ENCODE measurements at places on chromosomes 4 and X. TPM values are rescaled to one million over a fixed set of nuclear protein-coding genes. Genes with fewer than 3 reads are reported as not detected.
A peak's percentile ranks its signal among the peaks of the same experiment; 100 is the strongest.

FRMPD4 gene
- polyA plus RNA-seq, result not detected

EGF gene
- not detected for polyA plus RNA-seq

DMD gene
- not detected for polyA plus RNA-seq

NLRP2B gene
- polyA plus RNA-seq, result not detected

AREG gene
- polyA plus RNA-seq, result 38.8 TPM

KLHL13 gene
- polyA plus RNA-seq, result 2.6 TPM

GSX2 gene
- polyA plus RNA-seq, result not detected

RHOH gene
- polyA plus RNA-seq, result 97.6 TPM

CFAP47 gene
- polyA plus RNA-seq, result not detected

AMBN gene
- polyA plus RNA-seq, result not detected

RRH gene
- polyA plus RNA-seq, result not detected

- DNase-seq, result no peak
- H3K27me3 ChIP-seq, result peaks cover 4% of the 10 kb centered on the region
- peaks cover 8% of the 10 kb centered on the region for H3K4me1 ChIP-seq
- H3K36me3 ChIP-seq, result no peaks in the 10 kb centered on the region
Observed at GRCh38 chrX:10172877-10173276, 16.1 kb downstream of the CLCN4 start.

GRCh38 chrX:148159796-148160195 is 178.7 kb downstream of the FMR1NB start:
- no peak overlapping the region for H3K27ac ChIP-seq
- no peaks in the 10 kb centered on the region for H3K36me3 ChIP-seq
- no peak for DNase-seq

GRCh38 chr4:70778888-70779422 is 57.2 kb downstream of the RUFY3 start:
- H3K27ac ChIP-seq, result no peak overlapping the region
- no peak for DNase-seq
- H3K36me3 ChIP-seq, result peaks cover 16% of the 10 kb centered on the region
- H3K4me1 ChIP-seq, result no peaks in the 10 kb centered on the region
- H3K27me3 ChIP-seq, result no peaks in the 10 kb centered on the region

- H3K4me3 ChIP-seq, result no peak overlapping the region
- peaks cover 2% of the 10 kb centered on the region for H3K27me3 ChIP-seq
- H3K4me1 ChIP-seq, result no peaks in the 10 kb centered on the region
- H3K27ac ChIP-seq, result no peak overlapping the region
- no peak for DNase-seq
Observed at GRCh38 chr4:107600436-107600835, 119.6 kb downstream of the PAPSS1 start.

- H3K4me3 ChIP-seq, result no peak overlapping the region
- no peak for DNase-seq
- H3K27me3 ChIP-seq, result peaks cover 5% of the 10 kb centered on the region
- H3K4me1 ChIP-seq, result no peaks in the 10 kb centered on the region
- H3K36me3 ChIP-seq, result no peaks in the 10 kb centered on the region
- no peak overlapping the region for H3K27ac ChIP-seq
Observed at GRCh38 chr4:7264694-7265093, 72.4 kb downstream of the SORCS2 start.

GRCh38 chrX:154380787-154381186 is 1.7 kb downstream of the EMD start:
- no peaks in the 10 kb centered on the region for H3K36me3 ChIP-seq
- peaks cover 14% of the 10 kb centered on the region for H3K27me3 ChIP-seq
- peaks cover 27% of the 10 kb centered on the region for H3K4me1 ChIP-seq
- peak overlapping the region; percentile 91 for H3K27ac ChIP-seq
- peak overlapping the region; percentile 82 for H3K4me3 ChIP-seq

DNA sequence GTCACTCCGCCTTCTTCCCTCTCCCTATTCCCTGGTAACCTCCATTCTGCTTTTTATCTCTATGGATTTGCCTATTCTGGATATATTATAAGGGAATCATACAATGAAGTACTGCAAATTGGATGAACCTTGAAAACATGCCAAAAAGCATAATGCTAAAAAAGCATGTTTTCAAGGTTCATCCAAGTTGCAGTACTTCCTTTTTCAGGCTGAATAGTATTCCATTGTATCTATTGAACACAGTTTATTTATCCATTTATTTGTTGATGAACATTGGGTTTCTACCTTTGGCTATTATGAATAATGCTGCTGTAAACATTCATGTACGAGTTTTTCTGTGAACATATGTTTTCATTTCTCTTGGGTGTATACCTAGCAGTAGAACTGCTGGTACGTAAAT is 9.2 kb downstream of the SAP30 start:
- no peaks in the 10 kb centered on the region for H3K4me1 ChIP-seq
- H3K36me3 ChIP-seq, result no peaks in the 10 kb centered on the region
- no peak for DNase-seq
- H3K27ac ChIP-seq, result no peak overlapping the region
- no peak overlapping the region for H3K4me3 ChIP-seq

GRCh38 chr4:107640197-107640596 is 79.8 kb downstream of the PAPSS1 start:
- H3K27ac ChIP-seq, result no peak overlapping the region
- no peaks in the 10 kb centered on the region for H3K4me1 ChIP-seq
- H3K4me3 ChIP-seq, result no peak overlapping the region
- no peaks in the 10 kb centered on the region for H3K27me3 ChIP-seq
- peaks cover 11% of the 10 kb centered on the region for H3K36me3 ChIP-seq

DNA sequence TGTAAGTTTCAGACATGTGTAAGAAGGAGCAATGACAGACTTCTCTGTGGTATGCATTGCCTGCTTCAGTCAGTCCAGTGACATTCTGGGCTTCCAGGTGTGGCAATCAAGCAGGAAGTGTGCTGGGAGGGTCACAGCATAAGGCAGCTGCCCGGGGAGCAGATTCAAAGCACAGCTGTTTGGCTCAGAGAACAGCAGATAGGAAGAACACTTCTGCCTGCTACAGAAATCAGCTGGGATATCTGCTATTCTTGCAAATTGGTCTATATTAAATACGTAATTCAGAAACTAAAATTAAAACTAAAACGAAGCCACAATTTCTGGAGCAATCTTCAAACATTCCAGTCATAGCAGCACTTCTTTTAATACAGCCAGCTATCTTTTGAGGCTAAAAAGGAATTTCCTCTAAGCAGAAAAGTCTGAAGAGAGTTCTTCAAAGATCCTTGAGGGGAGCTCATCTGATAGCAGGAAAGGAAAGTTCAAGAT is 47.5 kb upstream of the GALNT7 start:
- H3K4me1 ChIP-seq, result no peaks in the 10 kb centered on the region
- no peaks in the 10 kb centered on the region for H3K27me3 ChIP-seq
- DNase-seq, result no peak
- H3K4me3 ChIP-seq, result no peak overlapping the region

- H3K27me3 ChIP-seq, result peaks cover 6% of the 10 kb centered on the region
- H3K36me3 ChIP-seq, result no peaks in the 10 kb centered on the region
- H3K4me1 ChIP-seq, result no peaks in the 10 kb centered on the region
Observed at GRCh38 chrX:109774706-109775105, 41.6 kb upstream of the ACSL4 start.

DNA sequence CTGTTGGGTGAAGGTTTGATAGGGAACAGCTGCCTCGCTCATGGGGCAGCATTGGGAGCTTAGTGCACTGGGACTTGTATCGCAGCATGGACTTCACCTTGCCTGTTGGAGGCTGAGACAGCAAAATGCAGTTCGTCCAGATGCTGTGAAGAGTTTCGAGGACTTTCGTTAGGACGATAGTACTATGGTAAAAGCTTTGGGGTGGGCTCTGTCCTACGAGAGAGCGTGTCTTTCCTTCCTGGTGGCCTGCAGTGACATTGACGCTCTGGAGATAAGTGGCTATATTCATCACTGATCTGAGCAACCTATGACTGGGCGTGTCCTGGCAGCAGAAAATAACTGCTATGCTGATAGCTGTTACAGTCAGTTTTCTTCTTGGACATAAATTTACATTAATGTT is 44.8 kb downstream of the ARHGAP10 start:
- H3K27me3 ChIP-seq, result no peaks in the 10 kb centered on the region
- no peak for DNase-seq
- no peaks in the 10 kb centered on the region for H3K36me3 ChIP-seq
- H3K4me3 ChIP-seq, result no peak overlapping the region

DNA sequence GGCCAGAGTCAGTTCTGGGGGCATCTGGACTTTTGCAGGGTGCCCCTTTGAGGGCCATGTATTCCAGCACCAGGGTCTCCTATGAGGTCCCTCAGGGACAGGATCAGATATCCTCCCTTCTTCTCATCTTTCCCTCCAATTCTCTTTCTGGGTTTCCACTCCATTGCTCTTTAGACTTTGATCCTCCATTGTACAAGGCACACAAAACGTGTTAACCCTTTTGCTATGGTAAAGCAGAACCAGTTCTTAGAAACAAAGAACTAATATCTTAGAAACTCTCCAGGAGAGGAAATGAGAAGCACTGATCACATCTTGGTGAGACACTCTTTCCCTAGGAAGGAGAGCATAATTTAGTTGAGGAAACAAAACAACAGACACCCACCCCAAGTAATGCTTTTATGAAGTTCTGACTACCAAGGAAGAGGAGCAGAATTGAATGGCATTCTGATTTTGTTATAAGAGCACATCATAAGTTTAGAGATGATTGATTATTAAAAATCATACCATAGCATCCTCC is 200.7 kb upstream of the NPY2R start:
- H3K4me1 ChIP-seq, result no peaks in the 10 kb centered on the region
- H3K27me3 ChIP-seq, result peaks cover 2% of the 10 kb centered on the region
- H3K4me3 ChIP-seq, result no peak overlapping the region
- no peaks in the 10 kb centered on the region for H3K36me3 ChIP-seq
- H3K27ac ChIP-seq, result no peak overlapping the region
- no peak for DNase-seq

- H3K27ac ChIP-seq, result no peak overlapping the region
- H3K27me3 ChIP-seq, result no peaks in the 10 kb centered on the region
- DNase-seq, result no peak
- H3K36me3 ChIP-seq, result no peaks in the 10 kb centered on the region
- no peaks in the 10 kb centered on the region for H3K4me1 ChIP-seq
Observed at GRCh38 chr4:137274404-137274803, 257.9 kb downstream of the PCDH18 start.

GRCh38 chr4:146959692-146960091 is 14.0 kb upstream of the TTC29 start:
- no peak overlapping the region for H3K27ac ChIP-seq
- H3K36me3 ChIP-seq, result no peaks in the 10 kb centered on the region
- peaks cover 3% of the 10 kb centered on the region for H3K27me3 ChIP-seq
- no peaks in the 10 kb centered on the region for H3K4me1 ChIP-seq
- H3K4me3 ChIP-seq, result no peak overlapping the region

GRCh38 chr4:185036842-185037241 is 18.6 kb downstream of the HELT start:
- no peaks in the 10 kb centered on the region for H3K36me3 ChIP-seq
- peaks cover 12% of the 10 kb centered on the region for H3K27me3 ChIP-seq
- H3K27ac ChIP-seq, result no peak overlapping the region
- no peak overlapping the region for H3K4me3 ChIP-seq

GRCh38 chr4:64582492-64582891 is 173.2 kb upstream of the TECRL start:
- peaks cover 2% of the 10 kb centered on the region for H3K27me3 ChIP-seq
- H3K27ac ChIP-seq, result no peak overlapping the region
- no peaks in the 10 kb centered on the region for H3K4me1 ChIP-seq

- DNase-seq, result peak; percentile 14
- H3K36me3 ChIP-seq, result no peaks in the 10 kb centered on the region
- H3K27me3 ChIP-seq, result peaks cover 8% of the 10 kb centered on the region
- H3K4me1 ChIP-seq, result peaks cover 3% of the 10 kb centered on the region
- H3K27ac ChIP-seq, result no peak within 1 kb of the TSS
Observed at GRCh38 chrX:133985164-133985966, at the start of gene GPC3. TSS of gene GPC3 (minus strand) at chrX:133985594.

- H3K27me3 ChIP-seq, result peaks cover 5% of the 10 kb centered on the region
- DNase-seq, result peak; percentile 19
- peak overlapping the region; percentile 48 for H3K4me3 ChIP-seq
- peaks cover 6% of the 10 kb centered on the region for H3K36me3 ChIP-seq
Observed at GRCh38 chrX:124395145-124395880, 49.0 kb downstream of the SH2D1A start.

DNA sequence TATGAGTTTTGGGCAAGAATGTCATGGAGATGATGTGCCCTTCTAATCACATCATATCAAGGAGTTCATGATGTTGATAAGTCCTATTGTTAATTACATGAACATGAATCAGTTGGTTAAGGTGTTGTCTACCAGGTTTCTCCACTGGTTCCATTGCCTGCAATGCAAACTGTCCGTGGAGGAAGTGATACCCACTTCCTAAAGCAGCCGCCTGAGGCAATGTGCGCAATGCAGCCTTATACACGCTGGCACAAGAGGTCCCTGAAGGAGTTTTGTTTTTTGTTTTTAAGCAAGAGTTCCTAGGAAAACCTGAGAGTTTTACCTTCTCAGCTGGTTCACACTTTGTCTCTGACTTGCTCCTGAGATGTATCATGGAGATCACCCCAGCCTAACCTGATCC is 5.9 kb upstream of the GPKOW start:
- DNase-seq, result no peak
- no peaks in the 10 kb centered on the region for H3K36me3 ChIP-seq

GRCh38 chr4:54189140-54189539 is 40.0 kb upstream of the PDGFRA start:
- no peaks in the 10 kb centered on the region for H3K36me3 ChIP-seq
- H3K27ac ChIP-seq, result no peak overlapping the region
- peaks cover 3% of the 10 kb centered on the region for H3K27me3 ChIP-seq
- no peaks in the 10 kb centered on the region for H3K4me1 ChIP-seq
- H3K4me3 ChIP-seq, result no peak overlapping the region

DNA sequence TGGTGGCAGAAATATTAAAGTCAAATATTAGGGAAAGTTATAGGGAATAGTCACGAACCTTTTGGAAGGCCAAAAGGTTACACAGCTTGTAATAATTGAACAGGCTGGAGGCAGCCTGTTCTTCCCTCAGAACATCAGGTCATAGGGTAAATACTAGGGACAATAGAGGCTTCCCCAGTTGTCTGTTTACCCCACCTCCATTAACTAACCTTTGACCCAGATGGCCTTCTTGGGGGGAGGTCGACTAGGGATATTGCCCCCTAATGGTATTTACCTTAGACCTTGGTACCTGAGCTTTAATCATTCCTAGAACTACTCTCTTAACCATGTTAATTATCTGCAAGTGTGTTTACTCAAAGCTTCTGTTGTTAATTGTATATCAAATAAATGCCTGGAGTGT is 26.0 kb downstream of the C4orf17 start:
- DNase-seq, result no peak
- no peak overlapping the region for H3K27ac ChIP-seq
- H3K27me3 ChIP-seq, result no peaks in the 10 kb centered on the region
- H3K4me1 ChIP-seq, result no peaks in the 10 kb centered on the region
- no peak overlapping the region for H3K4me3 ChIP-seq
